NAMALWA (cell line): ENCODE measurements at places on chromosomes 7 and 10.

- DNase-seq = no peak
Measured at GRCh38 chr10:26781797-26782196, 79.0 kb downstream of the ABI1 start.

GRCh38 chr10:127987467-127988380 lies 80.8 kb downstream of the PTPRE start:
- no peak for DNase-seq

DNA sequence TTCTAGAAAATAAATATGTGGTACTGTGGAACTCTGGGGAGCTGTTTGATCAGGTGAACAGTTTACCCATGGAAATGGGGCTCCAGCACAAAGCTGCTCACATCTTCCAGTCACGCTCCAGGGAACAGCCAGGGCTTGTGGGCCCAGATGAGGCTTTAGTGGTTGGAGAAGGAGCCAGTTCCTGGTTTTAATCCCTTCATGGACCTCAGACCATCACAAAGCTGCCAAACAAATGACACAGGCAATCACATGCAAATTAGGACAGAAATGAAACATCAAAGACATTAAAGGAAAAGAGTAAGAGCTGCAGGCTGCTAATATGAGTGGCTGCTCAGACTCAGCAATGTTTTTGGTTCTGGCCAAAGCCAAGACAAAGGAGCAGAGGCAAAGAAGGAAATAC lies 2.2 kb upstream of the ATP6V0E2 start:
- DNase-seq = peak; percentile 55

GRCh38 chr7:102914585-102914984 lies 1.8 kb downstream of the LRRC17 start:
- no peak for DNase-seq

GRCh38 chr10:48811461-48811860 lies 126.8 kb downstream of the WDFY4 start:
- DNase-seq = no peak

- DNase-seq = no peak
Measured at GRCh38 chr10:121698336-121698735, 100.1 kb upstream of the FGFR2 start.

- DNase-seq = peak; percentile 70
Measured at GRCh38 chr10:87861566-87861952, 1.8 kb downstream of the KLLN start.

GRCh38 chr10:522350-522749 lies 167.1 kb downstream of the DIP2C start:
- no peak for DNase-seq

- DNase-seq = peak; percentile 67
Measured at GRCh38 chr7:40604601-40605438, 470.0 kb downstream of the SUGCT start.
